NCI-H1930 (cell line): ENCODE measurements at places on chromosomes 12 and 14.

DNA sequence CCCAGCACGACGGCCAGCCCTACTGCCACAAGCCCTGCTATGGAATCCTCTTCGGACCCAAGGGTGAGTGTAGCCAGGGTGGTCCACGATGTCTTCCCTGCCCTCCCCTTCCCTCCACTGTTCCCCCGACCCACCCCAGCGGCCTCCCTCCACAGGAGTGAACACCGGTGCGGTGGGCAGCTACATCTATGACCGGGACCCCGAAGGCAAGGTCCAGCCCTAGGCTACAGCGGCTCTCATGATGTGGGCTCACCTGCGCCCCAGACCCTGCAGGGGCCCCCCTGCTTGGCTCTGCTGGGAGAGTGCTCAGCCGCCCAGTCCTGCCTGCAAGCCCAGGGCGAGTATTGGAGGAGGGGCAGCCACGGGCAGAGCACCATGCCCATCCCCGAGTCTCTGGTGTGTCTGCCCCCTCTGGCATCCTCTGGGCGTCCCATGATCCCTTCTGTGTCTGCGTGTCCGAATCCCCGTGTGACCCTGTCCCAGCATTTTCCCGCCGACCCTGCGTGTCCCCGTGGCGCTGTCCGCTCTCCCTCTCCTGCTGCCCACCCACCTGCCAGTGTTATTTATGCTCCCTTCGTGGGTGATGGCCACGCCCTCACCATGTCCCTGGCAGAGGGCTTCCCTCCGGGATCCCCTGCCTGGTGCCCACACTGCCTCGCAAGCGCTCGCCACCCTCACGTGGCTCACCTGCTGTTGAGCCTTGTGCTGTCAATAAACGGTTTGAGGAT, 5.0 kb downstream of the CRIP2 start:
- no peak for DNase-seq

- DNase-seq: peak; percentile 78
These were observed 3.4 kb upstream of the ARHGAP5 start for GRCh38 chr14:32073537-32074189.

- DNase-seq: no peak
These were observed 537 bp downstream of the NFE2 start for GRCh38 chr12:54300225-54300731.

GRCh38 chr12:45468751-45469615, 253.1 kb downstream of the ANO6 start:
- DNase-seq: no peak

- DNase-seq: no peak
These were observed 6.3 kb downstream of the CLEC2A start for GRCh38 chr12:9925705-9926393.

GRCh38 chr14:86613126-86613525, 1083.2 kb downstream of the FLRT2 start:
- no peak for DNase-seq

GRCh38 chr12:68097386-68097785, 62.2 kb downstream of the IFNG start:
- DNase-seq: no peak

DNA sequence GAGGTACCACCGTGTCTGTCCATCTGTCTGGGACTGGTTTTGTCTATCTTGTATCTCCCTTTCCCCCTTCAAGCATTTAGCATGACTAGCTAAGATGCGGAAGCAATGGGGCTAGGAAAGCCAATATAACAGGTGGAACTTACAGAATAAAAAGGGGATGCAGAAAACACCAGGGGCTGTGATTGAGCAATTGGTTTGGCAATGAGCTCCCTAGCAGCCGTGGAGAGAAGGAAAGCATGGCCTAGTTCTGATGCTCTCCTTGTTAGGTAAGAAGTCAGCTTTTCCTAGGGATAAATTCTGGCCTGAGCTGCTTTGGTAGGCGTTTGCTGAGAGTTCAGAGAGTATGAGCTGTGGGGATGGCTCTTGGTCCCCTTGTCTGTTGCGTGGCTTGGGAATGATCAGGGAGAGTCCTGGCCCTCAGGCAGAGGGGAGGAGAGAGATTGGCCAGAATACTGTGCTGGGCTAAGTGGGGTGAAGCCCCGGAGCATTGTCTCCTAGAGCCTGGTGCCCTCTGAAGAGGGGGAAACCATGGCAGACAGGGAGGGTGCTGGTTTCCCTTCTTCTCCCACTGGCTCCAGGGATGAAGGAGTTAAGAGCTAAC, 7.1 kb downstream of the SETD1B start:
- DNase-seq: no peak

DNA sequence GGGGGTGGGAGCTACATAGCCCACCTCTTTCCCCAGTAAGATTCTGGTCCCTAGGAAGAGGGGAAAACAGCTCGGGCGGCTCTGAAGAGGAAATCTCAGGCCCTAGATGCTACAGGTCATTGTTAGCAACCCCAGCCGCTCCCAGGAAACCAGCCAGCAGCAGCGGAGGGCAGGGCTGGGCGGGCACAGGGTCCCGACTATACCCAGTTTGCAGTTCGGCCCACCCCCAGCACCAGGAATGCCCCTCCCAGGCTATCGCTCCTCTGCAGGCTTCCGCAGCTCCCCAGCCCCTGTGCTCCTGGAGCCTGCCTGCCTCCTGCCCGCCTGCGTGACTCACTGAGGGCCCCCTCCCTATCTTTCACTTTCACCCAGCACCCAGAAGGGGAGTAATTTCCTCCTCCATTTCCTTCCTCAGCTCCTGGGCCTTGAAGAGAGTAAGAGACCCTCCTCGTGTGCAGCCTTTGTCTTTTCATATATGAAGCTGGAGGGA, 27.2 kb upstream of the PNMA1 start:
- no peak for DNase-seq

GRCh38 chr14:22282417-22282816, 306.6 kb downstream of the DAD1 start:
- DNase-seq: no peak

DNA sequence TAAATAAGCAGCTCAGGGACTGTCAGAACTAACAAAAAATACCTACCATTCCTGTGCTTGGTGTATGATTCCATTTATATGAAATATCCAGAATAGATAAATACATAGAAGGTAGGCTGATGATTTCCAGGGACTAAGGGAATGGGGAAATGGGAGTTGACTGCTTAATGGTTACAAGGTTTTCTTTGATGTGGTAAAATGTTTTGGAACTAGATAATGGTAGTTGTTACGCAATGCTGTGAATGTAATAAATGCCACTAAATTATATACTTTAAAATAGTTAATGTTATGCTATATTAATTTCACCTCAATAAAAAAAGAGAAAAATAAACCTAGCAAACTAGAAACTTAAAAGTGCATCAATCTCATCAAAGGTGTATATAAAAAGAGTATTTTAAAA, 41.1 kb downstream of the CEP83 start:
- DNase-seq: no peak

- DNase-seq: no peak
These were observed 798.5 kb upstream of the MDGA2 start for GRCh38 chr14:48473944-48474343.

GRCh38 chr14:81767266-81767995, 233.8 kb upstream of the SEL1L start:
- no peak for DNase-seq

DNA sequence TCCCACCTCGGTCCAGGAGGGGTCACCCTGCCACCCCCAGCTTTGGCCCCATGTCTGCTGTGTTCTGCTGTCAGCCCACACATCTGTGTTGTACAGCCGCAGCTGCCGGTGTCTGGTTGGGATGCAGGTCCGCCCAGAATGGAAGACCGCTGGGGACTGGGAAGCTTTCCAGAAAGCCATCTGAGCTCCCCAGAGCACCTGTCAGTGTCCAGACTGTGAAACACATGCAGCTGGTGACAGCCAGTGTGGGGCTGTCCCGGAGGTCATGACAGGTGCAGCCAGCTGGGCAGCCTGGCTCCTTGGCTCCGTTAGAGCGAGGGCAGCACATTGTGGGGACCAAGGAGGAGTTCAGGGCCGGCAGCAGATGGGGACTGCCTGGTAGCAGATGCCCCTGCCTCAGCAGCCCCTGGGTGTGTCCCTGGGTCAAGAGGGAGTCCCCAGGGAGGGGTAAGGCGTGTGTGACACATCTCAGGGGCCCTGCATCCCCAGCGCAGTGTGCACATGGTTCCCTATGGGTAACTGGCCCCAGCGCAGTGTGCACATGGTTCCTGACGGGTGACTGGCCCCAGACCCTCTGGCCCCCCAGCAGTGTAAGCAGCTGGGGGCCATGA, 16.4 kb downstream of the CEP170B start:
- DNase-seq: no peak

DNA sequence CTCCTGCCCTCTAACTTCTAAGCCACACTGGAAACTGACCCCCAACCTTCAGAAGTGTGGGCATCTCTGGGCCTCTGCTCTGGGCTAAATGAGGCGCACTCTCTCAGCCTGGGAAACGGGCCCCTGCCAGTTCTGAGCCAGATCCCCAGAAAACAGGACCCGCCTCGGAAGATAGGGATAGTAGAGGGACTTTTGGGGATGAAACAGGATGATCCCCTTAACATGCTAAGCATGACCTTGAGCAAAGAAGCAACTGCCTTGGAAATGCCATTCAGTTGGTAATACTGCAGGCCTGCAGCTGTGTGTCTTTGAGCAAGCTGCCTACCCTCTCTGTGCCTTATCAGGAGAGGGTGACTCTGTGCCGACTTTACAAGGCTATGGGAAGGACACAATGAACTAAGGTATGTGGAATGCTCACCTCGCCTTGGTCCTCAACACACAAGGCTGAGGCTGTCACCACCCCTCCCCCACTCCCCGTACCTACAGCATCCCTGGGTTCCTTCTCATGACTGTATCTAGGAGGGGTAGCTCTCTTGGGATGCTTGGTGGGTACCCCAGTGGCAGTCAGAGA, 54.0 kb downstream of the NCOR2 start:
- no peak for DNase-seq

DNA sequence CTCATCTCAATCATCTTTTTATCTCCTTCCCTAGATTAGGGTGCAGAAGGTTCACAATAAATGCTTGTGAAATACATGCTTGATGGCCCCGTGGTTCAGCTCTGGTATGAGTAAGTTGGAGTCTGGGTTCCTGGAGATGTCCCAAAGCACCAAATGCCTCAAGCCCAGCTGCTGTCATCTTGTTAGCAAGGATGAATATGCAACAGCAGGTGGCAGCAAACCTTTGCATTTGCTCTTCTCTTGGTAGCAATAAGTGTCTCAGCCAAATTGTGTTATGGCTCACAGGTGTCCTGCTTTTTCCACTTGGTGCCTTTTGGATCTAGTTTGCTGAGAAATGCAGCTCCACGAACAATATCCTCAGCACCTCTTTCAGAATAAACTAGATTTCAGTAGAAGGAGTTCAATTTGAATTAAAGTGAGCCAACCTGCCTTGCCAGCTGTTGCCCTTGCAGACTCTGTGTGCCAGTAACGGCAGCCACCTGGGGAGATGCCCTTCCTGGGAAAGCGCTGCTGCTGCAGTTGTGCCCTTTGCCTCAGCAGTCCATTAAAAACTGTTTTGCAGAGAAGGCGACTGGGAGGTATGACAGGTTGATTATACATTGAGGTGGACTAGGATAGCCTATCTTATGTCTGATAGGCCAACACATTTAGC, 417.3 kb downstream of the SNAPC1 start:
- peak; percentile 44 for DNase-seq

GRCh38 chr12:58873496-58873895, 46.8 kb downstream of the LRIG3 start:
- no peak for DNase-seq

DNA sequence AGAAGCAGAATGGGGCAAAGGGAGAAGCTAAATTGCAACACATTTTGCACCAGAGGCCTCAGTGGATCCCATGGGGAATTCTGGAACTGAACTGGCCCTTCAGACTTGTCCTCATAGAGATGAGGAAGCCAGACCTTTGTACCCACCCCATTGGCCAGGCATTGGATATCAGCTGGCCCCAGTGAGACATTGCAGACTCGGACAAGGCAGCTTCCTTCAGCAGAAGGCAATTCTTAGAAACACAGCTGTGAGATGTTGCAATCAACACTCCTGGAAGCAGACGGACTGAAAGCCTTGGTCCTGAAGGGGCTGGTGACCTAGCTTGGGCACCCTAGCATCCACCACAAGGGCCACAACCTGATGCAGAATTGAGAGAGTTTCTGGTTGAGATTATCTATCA, 218.1 kb downstream of the MSRB3 start:
- no peak for DNase-seq

DNA sequence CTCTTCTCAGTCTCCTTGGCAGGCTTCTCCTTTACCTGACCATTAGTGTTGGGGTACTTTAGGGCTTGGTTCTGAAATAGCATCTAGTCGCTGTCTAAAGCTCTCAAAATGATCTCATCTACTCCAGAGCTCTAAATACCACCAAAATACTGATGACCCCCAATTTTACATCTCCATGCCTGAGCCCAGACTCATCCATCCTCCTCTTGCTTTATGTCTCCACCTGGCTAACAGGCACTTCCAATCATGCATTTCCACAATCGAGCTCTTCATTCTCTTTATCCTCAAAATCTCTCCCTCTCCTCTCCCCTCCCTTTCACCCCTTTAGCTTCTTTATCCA, 40.5 kb upstream of the PTGR2 start:
- no peak for DNase-seq

- DNase-seq: no peak
These were observed 134.6 kb upstream of the EVL start for GRCh38 chr14:99930420-99931274.

- DNase-seq: no peak
These were observed 16.7 kb upstream of the TTC9 start for GRCh38 chr14:70624972-70625371.
